ENCODE measurements at places on chromosomes 11 and 22.

DNA sequence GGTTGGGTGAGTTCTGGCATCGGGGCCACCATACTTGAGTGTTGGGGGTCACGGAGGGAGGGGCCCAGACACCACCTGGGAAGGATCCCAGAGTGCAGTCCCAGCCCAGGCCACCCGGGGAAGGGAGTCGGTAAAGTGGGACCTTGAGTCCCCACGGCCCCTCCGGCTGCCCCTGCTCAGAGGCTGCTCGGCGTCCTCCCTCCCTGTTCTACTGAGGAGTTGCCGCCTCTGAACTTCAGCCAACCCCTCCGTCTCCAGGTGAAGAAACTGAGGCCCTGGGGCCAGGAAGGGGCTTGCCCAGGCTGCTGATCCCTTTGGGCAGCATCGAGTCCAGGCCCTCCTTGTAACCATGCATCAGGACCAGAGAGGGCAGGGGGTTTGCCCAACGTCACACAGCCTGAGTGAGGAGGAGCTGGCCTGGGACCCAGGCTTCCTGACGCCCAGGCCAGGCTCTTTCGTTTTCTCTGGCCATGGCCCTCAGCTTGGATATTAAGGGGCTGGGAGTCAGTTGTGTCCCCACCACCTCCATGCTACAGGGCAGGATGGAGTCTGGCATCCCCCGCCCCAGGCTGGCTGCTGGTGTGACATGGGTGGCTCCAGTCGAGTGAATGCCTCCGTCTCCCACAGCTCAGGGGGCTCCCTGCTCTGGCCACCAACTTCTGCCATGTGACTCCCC, 1.3 kb downstream of the PARVG start:
- no peak for DNase-seq

DNA sequence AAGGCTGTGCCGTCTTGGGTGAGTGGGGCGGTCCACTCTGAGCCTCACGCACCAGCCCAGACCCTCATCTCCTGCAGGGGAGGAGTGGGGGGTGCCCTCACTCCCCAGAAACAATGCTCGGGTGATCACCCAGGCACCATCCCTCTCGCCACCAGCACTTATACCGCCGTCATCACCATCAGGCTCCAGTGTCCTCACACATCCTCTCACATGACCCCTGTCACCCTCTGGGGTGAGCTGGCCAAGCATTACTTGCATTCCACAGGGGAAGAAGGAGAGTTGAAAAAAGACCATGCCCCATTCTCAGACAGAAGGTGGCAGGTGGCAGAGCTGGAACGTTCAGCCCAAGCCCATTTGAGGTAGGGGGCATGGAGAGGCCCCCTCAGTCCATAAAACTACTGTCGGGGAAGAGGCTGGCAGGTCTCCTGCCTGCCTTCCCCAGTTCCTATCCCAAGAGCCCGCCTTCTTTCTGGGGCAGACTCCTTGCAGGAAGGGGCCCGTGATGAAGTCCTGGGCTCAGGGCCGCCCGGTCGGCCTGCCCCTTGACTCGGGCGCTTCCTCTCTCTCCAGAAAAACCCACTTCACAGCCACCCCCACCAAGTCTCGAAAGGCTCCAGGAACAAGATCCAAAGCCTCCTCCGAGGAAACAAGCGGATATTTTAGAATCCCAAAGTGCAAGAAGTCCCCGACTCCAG, 153.3 kb downstream of the DSCAML1 start:
- no peak for DNase-seq

DNA sequence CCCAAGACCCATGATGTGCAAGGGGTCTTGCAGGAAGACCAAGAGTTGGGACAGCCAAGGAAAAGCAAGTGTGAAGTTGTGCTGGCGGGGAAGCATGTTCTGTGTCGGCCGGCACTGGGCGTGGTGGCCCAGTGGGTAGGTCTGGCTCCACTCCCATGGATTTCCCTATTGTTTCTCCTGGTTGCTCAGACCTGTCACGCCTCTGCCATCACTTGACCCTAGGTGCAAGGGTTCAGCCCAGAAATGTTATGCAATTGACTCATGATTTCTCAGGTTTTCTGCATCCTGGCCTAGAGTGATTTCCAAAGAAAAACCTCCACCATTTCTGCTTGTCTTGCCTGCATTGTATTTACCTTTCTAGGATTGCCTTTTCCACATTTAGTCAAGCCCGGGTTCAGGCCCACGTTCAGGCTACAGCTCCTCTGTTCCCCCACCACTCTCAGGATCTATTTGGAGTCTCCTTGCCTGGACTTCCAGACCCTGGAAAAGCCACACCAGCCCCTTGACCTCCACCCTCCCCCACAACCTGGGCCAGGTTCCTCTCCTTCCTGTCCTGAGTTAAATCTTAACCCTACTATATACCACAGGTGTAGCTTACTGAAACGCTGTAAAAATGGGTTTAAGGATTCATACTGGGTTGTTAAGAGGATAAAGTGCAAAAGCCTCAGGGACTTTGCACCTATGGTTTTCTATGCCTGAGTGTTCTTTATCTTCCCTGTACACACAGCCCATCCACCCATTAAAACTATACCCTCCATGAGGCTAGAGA, 17.5 kb upstream of the FOLR1 start:
- no peak for DNase-seq

DNA sequence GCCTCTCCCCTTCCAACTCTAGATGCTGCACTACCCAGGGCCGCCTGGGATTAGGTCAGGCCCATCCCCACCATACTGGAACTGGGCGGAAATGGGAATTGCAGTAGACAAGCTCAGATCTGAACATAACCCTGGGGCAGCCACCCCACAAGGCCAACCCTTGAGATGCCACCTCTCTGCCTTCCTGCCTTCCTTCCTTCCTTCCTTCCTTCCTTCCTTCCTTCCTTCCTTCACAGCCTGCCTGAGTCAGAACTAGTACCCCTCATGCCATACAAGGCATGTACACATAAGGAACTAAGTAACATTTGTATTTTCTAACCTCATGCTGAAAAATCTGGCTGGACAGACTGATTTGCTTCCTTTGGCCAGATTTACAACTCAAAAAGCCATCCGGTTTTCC, 28.0 kb downstream of the SHISAL1 start:
- no peak for DNase-seq

- DNase-seq = no peak
These were observed 121.5 kb downstream of the ATG16L2 start for GRCh38 chr11:72935700-72936099.

GRCh38 chr22:36148411-36148810, 12.1 kb downstream of the APOL3 start:
- no peak for DNase-seq

DNA sequence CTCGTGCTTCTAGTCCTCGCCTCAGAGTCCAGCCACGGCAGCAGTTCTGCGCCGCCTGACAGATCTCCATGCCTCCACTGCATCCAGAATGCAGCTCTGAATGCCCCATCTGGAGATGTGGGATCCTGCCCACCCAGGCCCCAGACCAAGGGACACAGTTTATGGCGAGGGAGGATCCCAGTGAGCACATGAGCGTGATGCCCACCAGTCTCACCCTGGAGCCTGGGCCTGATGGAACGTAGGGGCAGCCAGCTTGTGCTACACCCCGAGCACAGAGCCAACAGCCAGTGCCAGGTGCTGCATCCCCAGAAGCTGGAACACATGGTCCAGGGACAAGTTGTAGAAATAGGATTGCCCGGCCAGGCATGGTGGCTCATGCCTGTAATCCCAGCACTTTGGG, 10.4 kb downstream of the IGLL1 start:
- DNase-seq = no peak

- DNase-seq = no peak
These were observed 62.1 kb downstream of the TRAF6 start for GRCh38 chr11:36447947-36448346.

GRCh38 chr11:67055812-67056211, 835 bp upstream of the RHOD start:
- DNase-seq = no peak

GRCh38 chr11:111976767-111977145, 39.6 kb downstream of the DIXDC1 start:
- peak; percentile 17 for DNase-seq

GRCh38 chr22:19991645-19992451, 24.8 kb downstream of the ARVCF start:
- peak; percentile 31 for DNase-seq

- peak; percentile 53 for DNase-seq
These were observed 22.9 kb upstream of the MRPL17 start for GRCh38 chr11:6705905-6706535.

- DNase-seq = no peak
These were observed 242.3 kb upstream of the TBCEL start for GRCh38 chr11:120781486-120782120.

- no peak for DNase-seq
These were observed 25.2 kb downstream of the LIF start for GRCh38 chr22:30221121-30221992.

- peak; percentile 37 for DNase-seq
These were observed 9.6 kb upstream of the CD248 start for GRCh38 chr11:66326261-66327111.
